Sigmoid colon (tissue), 7 donors: ENCODE measurements at places on chromosomes 3 and 15. TPM values are rescaled to one million over a fixed set of nuclear protein-coding genes. Genes with fewer than 3 reads are reported as not detected.

GOLGA6A gene
- total RNA-seq: not detected

GRCh38 chr15:75727851-75728715, 15.4 kb upstream of the CSPG4 start:
- no peaks in the 10 kb centered on the region for H3K36me3 ChIP-seq
- peak; percentile 85 for DNase-seq
- H3K4me3 ChIP-seq: no peak overlapping the region
- H3K27me3 ChIP-seq: no peaks in the 10 kb centered on the region
- no peak overlapping the region for H3K27ac ChIP-seq

RBP2 gene
- not detected for total RNA-seq

DNA sequence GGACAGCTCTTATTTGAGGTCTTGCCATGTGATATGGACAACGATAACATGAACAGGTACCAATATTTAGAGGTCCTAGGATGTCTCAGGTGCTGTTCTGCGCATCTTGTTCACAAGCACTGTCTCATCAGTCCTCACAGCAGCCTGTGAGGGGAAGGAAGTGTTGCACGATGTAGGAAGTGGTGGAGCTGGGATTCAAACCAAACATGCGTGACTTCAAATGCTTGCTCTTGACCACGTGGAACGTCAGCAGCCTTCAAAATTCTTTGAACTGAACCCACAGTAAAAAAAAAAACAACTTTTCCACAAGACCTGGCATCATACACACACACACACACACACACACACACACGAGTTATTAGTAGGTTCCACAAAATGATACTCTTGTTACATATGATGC, 153.4 kb upstream of the SMAD3 start:
- peaks cover 16% of the 10 kb centered on the region for H3K4me1 ChIP-seq
- H3K27ac ChIP-seq: no peak overlapping the region
- H3K4me3 ChIP-seq: no peak overlapping the region

- peaks cover 14% of the 10 kb centered on the region for H3K4me1 ChIP-seq
- no peak for DNase-seq
- H3K27ac ChIP-seq: no peak overlapping the region
- H3K36me3 ChIP-seq: no peaks in the 10 kb centered on the region
- H3K4me3 ChIP-seq: no peak overlapping the region
Observed at GRCh38 chr3:37691213-37691830, 170.4 kb upstream of the CTDSPL start.

GOLGA8G gene
- not detected for total RNA-seq

CPN2 gene
- not detected for total RNA-seq

GRCh38 chr3:126395846-126396513, 1.3 kb downstream of the CFAP100 start:
- H3K36me3 ChIP-seq: no peaks in the 10 kb centered on the region
- no peaks in the 10 kb centered on the region for H3K27me3 ChIP-seq
- no peak overlapping the region for H3K4me3 ChIP-seq
- no peak overlapping the region for H3K27ac ChIP-seq

GRCh38 chr3:108338901-108339545, 42.7 kb downstream of the HHLA2 start:
- no peak overlapping the region for H3K27ac ChIP-seq
- H3K4me3 ChIP-seq: no peak overlapping the region
- H3K4me1 ChIP-seq: no peaks in the 10 kb centered on the region
- no peaks in the 10 kb centered on the region for H3K36me3 ChIP-seq

DNA sequence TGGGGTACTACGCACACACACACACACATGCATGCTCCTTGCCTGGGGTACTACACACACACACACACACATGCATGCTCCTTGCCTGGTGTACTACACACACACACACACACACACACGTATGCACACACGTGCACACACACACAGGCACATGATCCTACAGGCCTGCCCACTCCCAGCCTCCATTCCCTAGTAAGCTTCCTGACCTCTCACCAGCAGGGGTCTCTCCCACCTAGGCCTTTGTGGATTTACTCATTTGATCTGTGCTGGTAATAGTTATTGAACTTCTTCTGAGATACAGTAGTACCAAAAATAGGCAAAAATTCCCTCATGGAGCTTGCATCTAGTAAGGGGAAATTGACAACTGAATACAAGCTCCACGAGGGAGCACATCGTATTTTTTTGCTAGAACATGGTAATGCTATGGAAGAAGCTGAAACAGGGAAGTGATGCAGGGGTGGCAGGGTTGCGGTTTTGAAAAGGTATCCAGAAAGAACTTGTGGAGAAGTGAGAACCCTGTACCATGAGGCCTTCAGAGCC, 19.1 kb downstream of the TTC21A start:
- no peak overlapping the region for H3K4me3 ChIP-seq
- peaks cover 9% of the 10 kb centered on the region for H3K4me1 ChIP-seq
- H3K27me3 ChIP-seq: no peaks in the 10 kb centered on the region
- H3K36me3 ChIP-seq: no peaks in the 10 kb centered on the region
- no peak overlapping the region for H3K27ac ChIP-seq

GRCh38 chr3:116515973-116516372, 70.7 kb upstream of the LSAMP start:
- no peak overlapping the region for H3K4me3 ChIP-seq
- H3K36me3 ChIP-seq: no peaks in the 10 kb centered on the region
- no peaks in the 10 kb centered on the region for H3K4me1 ChIP-seq
- H3K27ac ChIP-seq: no peak overlapping the region
- no peaks in the 10 kb centered on the region for H3K27me3 ChIP-seq
- DNase-seq: no peak

TRPM1 gene
- not detected for total RNA-seq

DNA sequence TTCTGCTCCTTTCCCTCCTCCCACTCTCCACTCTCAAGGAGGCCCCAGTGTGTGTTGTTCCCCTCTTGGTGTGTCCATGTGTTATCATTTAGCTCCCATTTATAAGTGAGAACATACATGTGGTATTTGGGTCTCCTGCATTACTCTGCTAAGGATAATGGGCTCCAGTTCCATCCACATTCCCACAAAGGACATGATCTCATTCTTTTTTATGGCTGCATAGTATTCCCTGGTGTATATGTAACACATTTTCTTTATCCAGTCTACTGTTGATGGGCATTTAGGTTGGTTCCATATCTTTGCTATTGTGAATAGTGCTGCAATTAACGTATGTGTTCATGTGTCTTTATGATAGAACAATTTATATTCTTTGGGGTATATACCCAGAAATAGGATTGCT, 144.0 kb upstream of the MEF2A start:
- no peak for DNase-seq
- no peaks in the 10 kb centered on the region for H3K27me3 ChIP-seq
- H3K36me3 ChIP-seq: no peaks in the 10 kb centered on the region
- peaks cover 21% of the 10 kb centered on the region for H3K4me1 ChIP-seq
- no peak overlapping the region for H3K4me3 ChIP-seq

LMAN1L gene
- total RNA-seq: 1.8 TPM

- H3K36me3 ChIP-seq: no peaks in the 10 kb centered on the region
- H3K4me1 ChIP-seq: no peaks in the 10 kb centered on the region
- H3K4me3 ChIP-seq: no peak overlapping the region
- no peak for DNase-seq
- no peaks in the 10 kb centered on the region for H3K27me3 ChIP-seq
Observed at GRCh38 chr3:187986514-187986934, 167.4 kb upstream of the LPP start.

DNA sequence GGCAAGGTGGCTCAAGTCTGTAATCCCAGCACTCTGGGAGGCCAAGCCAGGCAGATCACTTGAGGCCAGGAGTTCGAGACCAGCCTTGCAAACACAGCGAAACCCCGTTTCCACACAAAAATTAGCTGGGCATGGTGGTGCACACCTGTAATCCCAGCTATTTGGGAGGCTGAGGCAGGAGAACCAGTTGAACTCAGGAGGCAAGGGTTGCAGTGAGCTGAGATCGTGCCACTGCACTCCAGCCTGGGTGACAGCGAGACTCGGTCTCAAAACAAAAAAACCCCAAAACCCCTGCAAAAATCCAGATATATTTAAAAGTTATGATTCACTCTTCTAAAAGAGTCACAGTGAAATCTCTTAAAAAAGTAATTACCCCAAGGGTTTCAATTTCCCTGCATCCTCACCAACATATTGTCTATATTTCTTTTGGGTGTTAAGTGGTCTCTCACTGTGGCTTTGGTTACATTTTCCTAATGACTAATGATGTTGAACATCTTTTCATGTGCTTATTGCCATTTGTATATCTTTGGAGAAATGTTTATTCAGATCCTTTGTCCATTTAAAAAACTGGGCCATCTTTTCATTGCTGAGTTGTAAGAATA, 73.2 kb upstream of the UBP1 start:
- H3K4me1 ChIP-seq: no peaks in the 10 kb centered on the region
- H3K36me3 ChIP-seq: peaks cover 62% of the 10 kb centered on the region
- no peak overlapping the region for H3K4me3 ChIP-seq
- no peak for DNase-seq

MYLK gene
- 2,153 TPM for total RNA-seq

DNA sequence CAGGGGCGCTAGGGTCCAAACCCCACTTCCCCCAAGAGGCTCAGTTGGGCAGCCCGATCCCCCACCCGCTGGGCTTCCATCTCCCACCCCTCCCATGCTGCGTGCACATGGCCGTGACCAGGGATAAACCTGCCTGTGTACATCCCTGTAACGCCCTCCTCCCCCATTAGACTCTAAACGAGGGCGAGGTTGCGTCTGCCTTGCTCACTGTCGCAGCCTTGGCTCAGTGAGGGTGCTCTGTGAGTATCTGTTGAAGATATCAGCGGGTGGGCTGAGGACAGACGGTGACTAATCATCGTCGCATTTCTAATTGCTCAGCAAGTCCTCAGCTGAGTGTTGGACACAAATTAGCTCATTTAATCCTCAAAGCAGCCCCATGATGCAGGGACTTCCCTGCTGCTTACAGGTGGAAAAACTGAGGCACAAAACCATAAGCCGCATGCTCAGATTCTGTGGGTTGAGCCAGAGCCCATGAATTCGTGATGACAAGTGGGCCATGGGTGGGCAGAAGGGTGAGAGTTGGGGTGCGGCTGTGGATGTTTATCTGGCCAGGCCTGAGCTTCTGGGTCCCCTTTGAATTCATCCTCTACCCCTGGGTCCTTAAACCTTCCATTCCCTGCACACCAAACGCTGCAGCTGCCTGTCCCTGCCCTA, 26.0 kb downstream of the FBLN2 start:
- no peak overlapping the region for H3K27ac ChIP-seq
- no peak overlapping the region for H3K4me3 ChIP-seq

DNA sequence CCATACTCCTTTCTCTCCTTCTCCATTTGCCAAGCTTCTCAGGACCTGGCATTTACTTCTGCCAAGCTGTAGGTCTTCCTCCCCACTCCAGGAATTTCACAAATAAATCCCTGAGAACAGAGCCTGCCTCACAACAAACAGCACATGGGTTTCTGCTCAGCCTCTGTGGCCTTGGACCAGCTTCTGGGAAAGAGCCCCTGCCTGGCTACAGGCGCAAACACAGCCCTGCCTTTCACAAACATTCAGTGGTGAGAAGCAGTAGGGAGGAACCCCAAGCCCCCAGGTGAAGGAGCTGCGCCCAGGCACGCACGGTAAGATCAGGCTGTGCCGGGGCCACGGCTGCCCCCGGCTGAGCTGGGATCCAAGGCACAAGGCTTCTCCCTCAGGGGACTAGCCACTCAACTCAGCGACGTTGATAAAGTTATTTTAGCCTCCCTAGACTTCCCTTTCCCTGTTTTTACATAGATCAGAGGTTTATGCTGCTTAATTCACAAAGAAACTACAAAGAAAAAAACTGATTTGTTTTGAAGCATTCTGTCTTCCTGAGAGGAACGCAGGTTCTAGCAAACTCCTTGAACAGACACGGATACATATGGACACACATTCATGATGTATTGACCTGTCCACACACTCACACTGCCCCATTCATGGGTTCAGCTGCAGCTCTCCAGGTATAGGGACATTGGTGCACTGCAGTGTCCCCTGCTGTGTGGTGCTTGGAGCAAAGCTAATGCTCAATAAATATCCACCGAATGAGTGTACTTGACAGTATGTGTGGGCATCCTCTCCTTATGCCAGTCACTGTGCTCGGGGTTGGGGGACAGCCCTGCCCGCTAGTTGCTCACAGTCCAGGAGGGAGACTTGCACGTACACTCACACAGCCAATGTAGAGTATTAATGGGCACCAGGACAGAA, 25.4 kb downstream of the HES1 start:
- H3K4me3 ChIP-seq: no peak overlapping the region
- DNase-seq: no peak
- no peak overlapping the region for H3K27ac ChIP-seq
- no peaks in the 10 kb centered on the region for H3K27me3 ChIP-seq
- H3K4me1 ChIP-seq: peaks cover 13% of the 10 kb centered on the region

IMPG2 gene
- total RNA-seq: 0.54 TPM

NUP210 gene
- 2.0 TPM for total RNA-seq

GOLGA6L22 gene
- total RNA-seq: not detected

ATP10A gene
- total RNA-seq: 7.7 TPM

CAMK2N2 gene
- total RNA-seq: not detected

DNA sequence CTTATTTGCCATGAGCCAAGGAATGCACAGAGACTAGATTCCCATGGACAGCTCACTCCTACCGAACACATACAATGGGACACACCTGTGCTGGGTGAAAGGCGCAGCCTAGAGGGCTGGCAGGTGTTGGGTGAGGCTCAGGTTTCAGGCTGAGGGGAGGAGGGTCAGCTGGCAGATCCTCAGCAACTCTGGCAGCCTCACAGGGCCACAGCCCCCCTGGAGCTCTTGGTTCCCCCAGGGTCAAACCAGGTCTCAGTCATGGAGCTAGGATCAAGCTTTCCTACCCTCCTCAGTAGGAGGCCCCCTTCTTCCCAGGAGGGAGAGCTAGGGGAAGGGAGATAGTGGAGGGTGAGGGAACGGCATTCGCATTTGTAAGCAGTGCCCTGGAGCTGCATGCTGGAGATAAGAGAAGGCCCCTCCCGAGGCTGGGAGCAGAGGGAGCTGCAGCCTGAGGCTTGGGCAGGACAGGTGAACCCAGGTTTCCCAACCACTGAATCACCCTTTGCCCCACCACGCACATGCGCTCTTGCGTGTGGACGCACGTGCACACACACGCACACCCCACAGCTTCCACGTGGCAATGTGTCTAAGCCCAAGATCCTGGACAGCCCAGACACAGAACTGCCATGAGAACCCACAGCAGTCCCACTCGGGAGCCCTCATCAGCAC, 26.3 kb upstream of the TFRC start:
- no peaks in the 10 kb centered on the region for H3K27me3 ChIP-seq
- no peaks in the 10 kb centered on the region for H3K36me3 ChIP-seq
- H3K4me1 ChIP-seq: no peaks in the 10 kb centered on the region

DNA sequence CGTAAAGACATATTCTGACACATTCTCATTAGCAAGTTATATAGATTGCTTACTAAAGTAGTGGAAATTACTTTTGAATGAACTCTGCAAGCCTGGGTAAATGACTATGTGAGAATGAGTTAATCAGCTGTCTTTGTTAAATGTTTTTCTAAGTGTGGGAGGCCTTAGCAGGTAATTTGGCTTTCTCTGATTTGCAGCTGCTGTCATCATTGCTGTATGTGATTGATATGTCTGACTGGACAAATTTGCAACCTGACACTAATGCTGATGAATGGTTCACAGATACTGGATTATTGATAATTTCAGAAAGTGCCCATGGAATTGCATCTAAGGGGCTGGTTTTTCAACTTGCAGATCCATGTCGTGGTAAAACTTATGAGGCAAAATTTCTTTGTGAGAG, 372.2 kb upstream of the SGO1 start:
- no peak overlapping the region for H3K27ac ChIP-seq
- no peaks in the 10 kb centered on the region for H3K27me3 ChIP-seq
- no peak for DNase-seq
- no peaks in the 10 kb centered on the region for H3K36me3 ChIP-seq
- H3K4me1 ChIP-seq: no peaks in the 10 kb centered on the region
- no peak overlapping the region for H3K4me3 ChIP-seq

ROBO2 gene
- total RNA-seq: 2.8 TPM

PLSCR1 gene
- 59.3 TPM for total RNA-seq
